ENCODE measurements at places on chromosomes 6 and 20.

GRCh38 chr6:228881-229651 is 63.2 kb upstream of the DUSP22 start:
- DNase-seq, result no peak

DNA sequence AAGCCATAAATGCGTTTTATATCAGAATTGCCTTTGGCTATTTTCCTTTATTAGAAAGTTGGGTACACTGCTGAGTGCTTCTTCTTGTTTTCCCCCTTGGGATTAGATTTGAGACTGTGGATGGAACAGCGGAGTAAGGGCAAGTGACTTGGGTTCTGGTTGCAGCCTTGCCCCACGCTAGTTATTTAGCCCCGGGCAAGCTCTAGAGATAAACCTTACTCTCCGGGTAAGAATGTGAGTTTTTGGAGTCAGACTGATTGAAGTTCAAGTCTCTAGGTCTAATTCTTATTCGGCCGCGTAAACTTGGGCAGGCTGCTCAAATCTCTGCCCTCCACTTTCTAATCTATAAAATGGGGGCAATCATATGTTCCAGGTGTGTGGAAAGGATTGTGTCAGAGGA is 8.9 kb downstream of the TSHZ2 start:
- no peak for DNase-seq

DNA sequence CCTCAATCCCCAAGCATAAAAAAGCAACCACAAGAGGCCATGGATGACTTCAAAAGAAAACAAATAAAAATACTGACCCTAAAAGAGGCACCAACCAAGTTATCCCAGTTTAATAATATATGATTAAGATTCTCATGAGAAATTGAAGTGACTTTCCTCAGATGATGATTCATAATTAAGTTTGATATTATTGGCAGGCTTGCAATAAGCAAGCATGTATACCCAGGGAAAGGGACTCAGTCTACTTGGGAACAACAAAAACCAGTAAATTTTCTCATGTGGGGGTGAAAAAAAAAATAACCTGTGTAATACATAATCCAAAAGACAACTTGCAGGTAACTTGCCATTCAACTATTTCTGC is 19.6 kb downstream of the JAG1 start:
- DNase-seq, result no peak

DNA sequence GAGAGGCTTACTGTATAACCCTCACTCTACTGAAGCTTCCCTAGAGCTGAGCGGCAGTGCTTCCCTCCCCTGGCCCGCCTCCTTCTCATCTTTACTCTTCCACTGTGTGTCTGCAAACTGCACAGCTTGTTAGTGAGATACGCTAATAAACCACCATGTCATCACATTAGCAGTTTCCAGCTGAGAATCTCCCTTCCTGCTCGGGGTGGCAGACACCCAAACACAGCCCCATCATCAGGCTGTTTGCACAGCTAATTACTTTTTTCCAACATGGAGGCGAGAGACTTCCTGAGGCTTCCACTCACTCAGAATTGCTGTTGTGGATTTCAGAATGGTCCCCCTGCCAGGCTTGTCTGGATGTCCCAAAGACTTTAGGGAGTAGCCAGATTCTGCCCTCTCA is 444.9 kb upstream of the SULF2 start:
- no peak for DNase-seq

DNA sequence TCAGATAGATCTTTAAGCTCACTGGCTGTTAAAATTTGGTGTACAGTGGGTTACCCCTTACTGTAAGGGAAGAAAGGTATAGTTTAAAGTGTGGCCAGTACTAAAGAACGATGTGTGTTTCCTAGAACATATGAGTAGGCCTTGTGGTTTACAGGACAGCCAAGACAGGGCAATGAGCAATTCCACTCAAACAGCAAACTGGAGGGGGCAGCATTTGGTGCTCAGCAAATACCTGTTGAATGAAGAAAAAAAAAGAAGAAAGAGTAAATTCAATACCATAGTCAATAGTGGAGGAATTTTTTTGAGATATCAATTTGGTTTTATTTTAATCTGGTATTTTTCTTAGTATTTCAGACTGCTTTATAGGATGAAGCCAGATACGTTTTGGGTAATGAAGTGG is 3.8 kb upstream of the NCOA5 start:
- DNase-seq, result no peak

DNA sequence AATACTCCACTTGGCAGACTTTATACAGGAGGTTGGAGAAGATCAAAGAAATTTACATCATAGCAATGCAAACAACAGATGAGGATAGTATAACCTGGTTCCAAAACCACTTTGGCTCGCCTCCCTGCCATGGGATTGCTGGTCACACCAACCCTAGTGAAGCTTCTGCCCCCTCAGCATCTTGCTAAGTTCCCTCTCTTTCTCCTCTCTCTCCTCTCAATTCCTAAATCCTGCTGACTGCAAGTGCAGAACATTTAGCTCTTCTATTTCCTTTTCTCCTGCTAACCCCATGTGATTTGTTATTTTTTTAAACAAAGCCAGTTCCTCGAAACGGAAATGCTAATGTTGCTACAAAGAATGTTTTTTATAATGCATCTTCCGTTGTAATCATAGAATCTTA is 50.3 kb upstream of the LY86 start:
- no peak for DNase-seq

GRCh38 chr6:145809785-145810184 is 4.8 kb downstream of the FBXO30 start:
- DNase-seq, result no peak

DNA sequence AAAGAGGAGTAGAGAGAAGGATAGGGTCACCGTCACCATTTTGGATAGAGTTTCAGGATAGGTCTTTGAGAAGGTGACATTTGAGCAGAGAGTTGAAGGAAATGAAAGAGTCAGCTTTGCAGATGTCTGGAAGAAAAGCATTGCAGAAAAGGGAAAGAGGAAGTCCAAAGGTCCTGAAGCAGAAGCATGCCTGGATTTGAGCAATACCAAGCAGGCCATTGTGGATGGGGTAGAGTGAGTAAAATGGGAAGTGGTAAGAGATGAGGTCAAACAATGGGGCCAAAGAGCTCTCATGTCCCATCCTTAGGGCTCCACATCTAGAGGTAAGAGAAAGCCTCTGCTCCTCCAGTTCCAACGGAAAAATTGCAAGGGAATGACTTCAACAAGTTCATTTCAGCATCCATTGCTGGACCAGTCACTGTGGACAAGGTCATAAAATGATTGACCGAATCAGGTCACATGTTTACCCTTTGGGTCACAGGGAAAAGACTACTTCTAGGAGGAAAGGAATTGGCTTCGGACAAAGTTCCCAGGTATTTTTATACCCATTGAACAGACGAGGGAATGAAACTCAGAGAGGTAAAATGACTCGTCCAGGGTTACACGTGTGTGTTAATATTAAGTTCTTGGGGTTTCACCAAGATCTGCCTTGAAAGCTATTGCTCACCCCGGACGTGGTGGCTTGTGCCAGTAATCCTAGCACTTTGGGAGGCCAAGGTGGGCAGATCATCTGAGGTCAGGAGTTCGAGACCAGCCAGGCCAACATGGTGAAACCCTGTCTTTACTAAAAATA is 6.6 kb upstream of the SAMHD1 start:
- no peak for DNase-seq

- DNase-seq, result no peak
These were observed 310.8 kb downstream of the QKI start for GRCh38 chr6:163725008-163725941.

- no peak for DNase-seq
These were observed 129.5 kb upstream of the SGK1 start for GRCh38 chr6:134447423-134447822.

DNA sequence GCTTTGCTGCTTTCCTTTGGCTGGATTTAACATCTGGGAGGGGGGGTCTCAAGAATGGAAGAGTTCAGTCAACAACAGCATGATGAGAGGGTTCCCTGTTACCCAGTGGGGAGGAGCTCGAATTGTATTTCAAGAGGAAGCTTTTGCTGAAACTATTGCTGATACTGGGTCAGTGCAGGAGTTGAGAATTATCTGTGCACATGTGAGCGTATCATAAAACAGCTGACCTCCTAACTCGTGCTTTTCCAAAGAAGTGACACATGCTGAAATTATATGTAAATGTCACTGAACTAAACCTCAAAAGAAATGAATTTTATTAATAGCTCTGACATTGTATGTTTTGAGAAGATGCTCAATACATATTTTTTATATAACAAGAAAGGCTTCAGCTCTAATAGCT is 96.3 kb downstream of the PHF3 start:
- no peak for DNase-seq

DNA sequence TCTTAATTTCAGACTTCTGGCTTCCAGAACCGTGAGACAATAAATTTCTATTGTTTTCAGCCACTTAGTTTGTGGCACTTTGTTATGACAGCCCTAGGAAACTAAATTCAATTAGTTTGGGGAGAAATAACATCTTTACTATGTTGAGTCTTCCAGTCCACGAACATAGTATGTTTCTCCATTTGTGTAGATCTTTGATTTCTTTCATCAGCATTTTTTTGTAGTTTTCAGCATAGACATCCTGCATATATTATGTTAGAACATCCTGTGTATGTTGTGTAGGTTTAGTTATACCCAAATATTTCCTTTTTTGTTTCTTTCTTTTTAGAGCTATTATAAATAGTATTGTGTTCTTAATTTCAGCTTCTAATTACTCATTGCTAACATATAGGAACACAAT is 18.0 kb upstream of the HMGA1 start:
- DNase-seq, result no peak

DNA sequence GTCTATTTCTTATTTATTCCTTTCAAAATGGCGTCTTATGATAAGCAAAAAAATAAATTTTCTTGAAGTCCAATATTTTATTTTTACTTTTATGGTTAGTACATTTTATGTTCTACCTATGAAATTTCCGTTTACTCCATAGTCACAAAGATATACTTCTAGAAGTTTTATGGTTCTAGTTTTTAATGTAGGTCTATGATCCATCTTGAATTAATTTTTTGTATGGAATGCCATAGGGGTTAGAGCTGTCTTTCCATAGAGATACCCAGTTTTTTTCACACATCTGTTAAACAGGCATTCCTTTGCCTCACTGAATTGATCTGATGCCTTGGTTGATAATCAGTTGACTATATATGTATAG is 24.9 kb upstream of the ASIP start:
- no peak for DNase-seq

Data from right lobe of liver (tissue), 6 donors.